ENCODE measurements at places on chromosomes 4 and X.

- DNase-seq, result peak; percentile 60
Measured at GRCh38 chr4:73729534-73730165, 10.7 kb upstream of the CXCL8 start.

DNA sequence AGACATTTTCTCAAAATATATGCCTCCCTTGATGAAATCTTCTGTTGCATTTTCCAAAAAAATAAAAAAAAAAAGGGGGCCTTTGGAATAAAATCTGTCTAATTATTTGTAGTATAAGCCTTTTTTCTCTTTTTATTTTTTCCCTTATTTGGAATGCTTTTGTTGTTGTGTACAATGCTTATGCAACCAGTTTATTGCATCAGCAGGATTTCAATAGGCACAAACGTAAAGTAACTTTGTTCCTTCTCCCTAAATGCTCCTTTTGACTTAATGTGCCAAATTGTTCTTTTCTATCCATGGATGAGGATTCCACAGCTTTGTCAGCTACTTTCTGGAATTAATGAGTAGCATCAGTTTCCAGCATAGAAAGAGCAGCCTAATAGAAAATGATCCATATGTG, 59.6 kb upstream of the HPGD start:
- DNase-seq, result no peak

DNA sequence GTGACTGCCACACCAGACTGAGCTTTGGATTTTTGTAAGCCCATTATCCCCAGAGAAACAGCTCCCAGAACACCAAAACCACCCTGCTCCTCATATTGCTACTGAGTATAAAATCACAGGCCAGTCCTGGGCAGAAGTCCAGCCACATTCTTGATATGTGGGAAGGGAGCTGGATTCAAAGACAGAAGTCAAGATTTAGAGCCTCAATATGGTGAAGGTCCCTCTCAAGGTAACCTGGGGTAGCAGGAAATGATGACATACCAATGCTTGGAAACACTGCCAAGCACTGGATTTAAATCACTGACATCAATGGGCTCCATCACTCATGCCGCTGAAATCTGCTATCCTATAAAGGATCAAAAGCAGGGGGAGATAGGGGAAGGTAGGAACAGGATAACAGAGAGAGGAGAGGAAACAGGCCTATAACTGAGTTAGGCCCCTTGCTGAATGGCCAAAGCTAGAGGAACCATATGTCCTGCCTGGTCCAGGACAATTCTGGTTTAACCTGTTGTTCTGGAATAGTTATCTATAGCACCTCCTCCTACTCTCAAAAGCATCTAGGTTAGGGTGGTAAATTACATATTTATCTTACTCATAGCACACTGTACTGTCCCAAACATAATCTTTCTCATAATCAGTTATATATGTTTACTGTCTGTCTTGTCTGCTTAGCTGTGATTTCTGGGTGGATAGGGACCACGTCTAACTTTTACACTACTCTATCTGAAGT, 83.7 kb upstream of the NHS start:
- DNase-seq, result no peak

DNA sequence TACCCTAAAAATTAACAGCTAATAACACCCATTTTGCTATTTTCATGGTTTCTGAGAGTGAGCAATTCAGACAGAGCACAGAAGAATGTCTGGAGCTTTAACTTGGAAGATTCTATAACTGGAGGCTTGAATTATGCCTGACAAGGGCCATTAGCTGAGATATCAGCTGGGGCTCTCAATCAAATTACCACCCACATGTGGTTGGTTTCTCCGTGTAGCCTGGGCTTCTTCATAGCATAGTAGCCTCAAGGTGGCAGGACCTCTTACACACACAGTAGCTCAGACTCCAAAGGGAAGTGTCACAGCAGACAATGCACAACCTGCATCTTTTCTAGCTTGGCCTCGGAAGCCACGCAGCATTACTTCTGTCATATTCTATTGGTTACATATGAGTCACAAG, 127.3 kb downstream of the EFHC2 start:
- DNase-seq, result no peak

- DNase-seq, result no peak
Measured at GRCh38 chr4:147583876-147584275, 33.3 kb upstream of the TMEM184C start.

DNA sequence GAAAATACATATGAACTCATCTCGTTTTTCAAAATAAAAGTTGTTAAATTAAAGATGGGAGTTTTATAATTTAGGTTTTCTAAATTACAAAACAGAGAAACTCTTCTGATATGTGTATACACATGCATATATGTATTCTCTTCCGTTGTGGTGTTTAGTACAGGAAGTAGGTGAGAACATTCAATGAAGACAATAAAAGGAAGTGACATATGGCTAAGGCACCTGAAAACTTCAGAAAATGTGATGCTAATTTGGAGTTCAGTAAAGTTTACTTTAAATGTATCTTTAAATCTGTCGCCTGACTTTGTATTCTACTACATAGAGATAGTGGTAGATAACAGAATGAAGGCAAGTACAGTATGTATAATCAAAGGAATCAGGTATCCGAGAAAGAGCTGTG, 33.5 kb upstream of the ITM2A start:
- no peak for DNase-seq

- DNase-seq, result no peak
Measured at GRCh38 chr4:13642170-13642950, 14.8 kb upstream of the BOD1L1 start.

DNA sequence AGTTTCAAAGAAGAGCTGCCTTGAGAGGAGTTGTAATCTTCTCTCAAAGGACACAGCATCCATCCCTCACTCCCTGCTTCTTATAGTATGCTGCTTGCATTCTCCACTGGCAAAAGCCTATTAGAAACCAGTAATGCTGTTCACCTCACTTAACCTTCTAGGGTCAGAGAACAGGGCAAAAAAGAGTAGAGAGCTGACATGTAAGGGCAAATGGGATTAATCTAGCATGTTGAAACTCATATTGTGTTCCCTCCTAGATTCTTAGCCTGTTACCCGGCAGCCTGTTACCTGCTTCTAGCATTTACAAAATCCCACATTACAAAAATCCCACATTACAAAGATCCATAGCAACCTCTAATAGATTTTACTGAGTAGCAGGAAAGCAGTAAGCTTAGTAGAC, 244.7 kb downstream of the SLC7A11 start:
- no peak for DNase-seq

DNA sequence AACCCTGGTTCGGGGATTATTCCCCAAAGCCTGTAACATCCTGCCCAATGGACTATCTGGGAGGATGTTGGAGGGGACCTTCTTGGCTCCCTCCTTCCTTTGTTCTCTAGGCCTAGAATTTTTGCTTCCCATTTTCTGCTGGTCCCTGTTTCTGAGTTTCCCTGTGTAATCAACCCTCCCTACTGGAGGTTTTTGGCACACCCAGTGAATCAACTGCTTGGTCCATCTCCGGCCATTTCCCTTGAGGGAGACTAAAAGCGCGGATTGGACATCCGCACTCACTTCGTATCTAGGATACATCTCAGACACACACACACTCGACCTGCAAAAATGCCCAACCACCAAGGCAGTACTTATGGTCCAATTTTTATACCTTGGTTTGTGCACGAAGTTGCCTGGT, 108.2 kb upstream of the MAGEE2 start:
- DNase-seq, result no peak

GRCh38 chr4:56671860-56672259, 9.2 kb downstream of the HOPX start:
- no peak for DNase-seq

- peak; percentile 60 for DNase-seq
Measured at GRCh38 chr4:6658597-6659075, 18.2 kb downstream of the MRFAP1 start.

DNA sequence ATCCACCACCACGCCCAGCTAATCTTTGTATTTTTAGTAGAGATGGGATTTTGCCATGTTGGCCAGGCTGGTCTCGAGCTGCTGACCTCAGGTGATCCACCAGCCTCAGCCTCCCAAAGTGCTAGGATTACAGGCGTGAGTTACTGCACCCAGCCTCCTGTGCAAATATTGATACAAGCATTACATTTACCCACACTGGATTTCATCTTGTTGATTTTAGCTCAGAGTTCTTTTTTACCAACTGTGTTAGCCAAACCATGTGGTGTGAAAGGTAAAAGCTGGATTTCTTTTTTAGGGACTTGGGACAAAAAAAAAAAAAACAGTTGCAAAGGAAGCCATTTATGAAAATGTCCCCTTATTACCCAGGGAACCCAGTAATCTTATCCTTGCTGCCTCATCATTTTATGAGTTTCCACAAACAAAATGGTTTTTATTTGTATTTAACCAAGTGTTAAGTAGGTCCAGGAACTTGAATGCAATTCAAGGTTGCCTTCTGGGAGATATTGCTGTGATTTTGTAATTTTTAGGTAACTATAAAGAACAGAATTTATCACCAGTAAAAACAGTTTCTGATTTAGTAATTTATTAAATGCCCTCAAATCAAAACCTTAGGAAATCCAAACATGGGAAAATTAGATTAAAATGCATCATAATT, 202.5 kb downstream of the PALLD start:
- DNase-seq, result no peak
